ENCODE measurements at places on chromosomes 5 and 9.

GRCh38 chr5:165014439-165014838 lies 1509.0 kb downstream of the MAT2B start:
- no peak for DNase-seq

DNA sequence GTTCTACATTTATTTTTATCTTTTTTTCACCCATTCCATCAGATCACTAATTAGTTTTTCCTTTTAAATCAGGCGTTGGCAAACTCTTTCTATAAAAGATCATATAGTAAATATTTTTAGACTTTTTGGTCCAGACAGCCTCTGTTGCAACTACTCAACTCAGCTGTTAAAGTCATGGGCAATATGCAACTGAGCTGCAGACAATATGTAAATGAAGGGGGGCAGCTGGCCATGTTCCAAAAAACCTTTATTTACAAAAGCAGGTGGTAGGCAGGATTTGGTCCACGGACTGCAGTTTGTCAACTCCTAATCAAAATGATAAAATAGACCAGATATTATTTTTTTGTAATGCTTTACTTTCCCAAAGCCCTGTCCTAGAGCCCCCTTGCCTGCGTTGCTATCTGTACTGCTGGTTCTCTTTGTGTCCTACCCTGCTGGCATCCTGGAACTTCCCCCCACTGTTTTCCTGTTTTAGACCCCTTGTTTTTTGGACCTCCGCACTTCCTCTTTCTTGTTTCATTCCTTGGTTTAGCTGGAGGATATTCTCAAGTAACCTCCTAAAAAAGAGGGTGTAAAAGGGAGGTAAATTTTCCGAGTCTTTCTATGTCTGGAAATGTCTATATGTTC lies 24.7 kb upstream of the TNFSF8 start:
- no peak for DNase-seq

DNA sequence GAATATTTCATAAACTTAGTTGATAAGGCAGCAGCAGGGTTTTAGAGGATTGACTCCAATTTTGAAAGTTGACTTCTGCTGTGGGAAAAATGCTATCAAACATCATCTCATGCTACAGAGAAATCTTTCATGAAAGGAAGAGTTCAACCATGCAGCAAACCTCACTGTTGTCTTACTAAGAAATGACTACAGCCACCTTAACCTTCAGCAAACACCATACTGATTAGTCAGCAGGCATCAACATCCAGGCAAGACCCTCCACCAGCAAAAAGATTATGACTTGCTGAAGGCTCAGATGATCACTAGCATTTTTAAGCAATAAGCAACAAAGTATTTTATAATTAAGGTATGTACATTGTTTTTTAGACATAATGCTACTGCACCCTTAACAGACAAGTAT lies 7.6 kb downstream of the TMEM174 start:
- DNase-seq = no peak

- no peak for DNase-seq
Measured at GRCh38 chr5:133758641-133759040, 146.3 kb upstream of the FSTL4 start.

GRCh38 chr9:135307300-135307699 lies 172.3 kb upstream of the PPP1R26 start:
- DNase-seq = no peak

GRCh38 chr5:6602441-6602840 lies 30.4 kb downstream of the NSUN2 start:
- DNase-seq = no peak

All from caudate nucleus (tissue), 63 donors.